Astrocyte of the hippocampus (primary cell): ENCODE measurements at places on chromosomes 1 and 21.

- DNase-seq: peak; percentile 4
Measured at GRCh38 chr1:62467092-62467491, 30.2 kb downstream of the USP1 start.

- no peak for DNase-seq
Measured at GRCh38 chr1:17542645-17543044, 3.1 kb downstream of the ARHGEF10L start.

DNA sequence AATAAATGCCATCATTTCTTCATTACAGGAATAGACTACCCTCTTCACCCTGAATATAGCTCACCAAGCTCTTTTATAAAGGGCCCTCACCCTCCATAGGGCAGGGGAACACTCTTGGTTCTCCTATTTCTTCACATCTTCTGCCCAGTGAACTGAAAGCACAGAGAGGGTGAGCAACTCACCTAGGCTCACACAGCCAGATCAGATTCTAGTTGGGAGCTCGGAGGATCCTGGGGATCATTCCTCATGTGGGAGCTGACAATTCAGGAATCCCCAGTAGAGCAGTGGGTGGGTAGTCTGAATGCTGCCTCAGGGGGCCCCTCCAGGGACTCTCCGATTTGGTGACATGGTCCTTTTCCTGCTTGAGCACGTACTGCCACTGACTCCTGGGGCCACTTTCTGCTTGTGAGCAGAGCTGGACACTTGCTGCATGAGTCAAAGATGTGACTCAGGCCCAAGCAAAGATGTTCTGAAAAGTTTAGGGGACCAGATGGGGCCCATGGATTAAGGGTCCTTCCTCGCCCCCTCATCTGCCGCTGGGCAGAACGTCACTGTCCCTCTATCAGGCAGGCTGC, 63.7 kb upstream of the WNT4 start:
- DNase-seq: no peak

DNA sequence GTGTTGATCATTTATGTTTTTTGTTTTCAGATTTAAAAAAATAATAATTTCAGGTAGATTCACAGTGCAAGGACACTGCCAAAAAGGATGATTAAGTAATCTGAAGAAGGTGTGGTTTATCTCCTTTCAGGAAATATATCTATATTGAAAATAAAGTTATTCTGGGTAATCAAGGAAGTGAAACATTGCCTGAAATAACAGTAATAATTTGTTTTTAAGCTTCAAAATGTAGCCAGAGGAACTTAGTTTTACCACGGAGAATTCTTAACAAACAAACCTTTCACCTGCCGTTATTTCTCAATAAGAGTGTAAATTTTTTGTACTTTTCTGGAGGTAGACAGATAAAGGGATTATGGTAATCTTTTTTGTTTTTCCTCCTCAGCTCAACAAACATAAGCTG, 2.9 kb upstream of the DPH5 start:
- no peak for DNase-seq

DNA sequence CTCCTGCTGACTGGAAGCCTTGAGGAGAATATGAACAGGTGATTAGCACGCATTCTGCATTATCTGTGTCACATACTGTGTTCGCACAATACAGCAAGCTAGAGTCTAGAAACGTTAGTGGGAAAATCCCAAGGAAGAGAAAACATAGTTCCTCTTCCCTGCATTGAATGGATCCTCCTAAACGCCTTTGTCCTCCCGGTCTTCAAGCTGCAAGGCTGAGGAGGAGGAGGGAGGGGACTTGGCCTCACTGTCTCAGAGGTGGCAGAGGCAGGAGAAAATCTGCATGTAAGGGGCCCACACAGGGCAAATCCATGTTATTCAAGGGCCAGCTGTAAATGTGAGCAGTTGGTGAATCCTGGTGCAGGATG, 34.4 kb downstream of the WNT9A start:
- no peak for DNase-seq

DNA sequence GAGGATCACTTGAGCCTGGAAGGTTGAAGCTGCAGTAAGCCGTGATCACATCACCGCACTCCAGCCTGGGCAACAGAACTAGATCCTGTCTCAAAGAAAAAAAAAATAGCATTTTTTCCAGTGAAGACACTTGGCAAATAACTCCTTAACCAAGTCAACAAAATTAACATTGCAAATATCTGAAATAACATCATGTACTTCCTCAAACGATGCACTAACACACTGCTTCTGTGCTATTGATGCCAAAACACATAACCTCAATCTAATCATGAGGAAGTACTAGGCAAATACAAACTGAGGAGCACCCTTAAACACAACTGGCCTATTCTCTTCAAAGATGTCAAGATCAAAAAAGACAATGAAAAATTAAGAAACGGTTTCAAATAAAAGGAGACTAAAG, 32.3 kb downstream of the PABPC4 start:
- no peak for DNase-seq

- no peak for DNase-seq
Measured at GRCh38 chr1:118484893-118485292, 299.9 kb upstream of the SPAG17 start.

GRCh38 chr1:209511169-209511568, 72.3 kb upstream of the CAMK1G start:
- peak; percentile 23 for DNase-seq

- DNase-seq: no peak
Measured at GRCh38 chr1:4416189-4416588, 238.2 kb upstream of the AJAP1 start.

DNA sequence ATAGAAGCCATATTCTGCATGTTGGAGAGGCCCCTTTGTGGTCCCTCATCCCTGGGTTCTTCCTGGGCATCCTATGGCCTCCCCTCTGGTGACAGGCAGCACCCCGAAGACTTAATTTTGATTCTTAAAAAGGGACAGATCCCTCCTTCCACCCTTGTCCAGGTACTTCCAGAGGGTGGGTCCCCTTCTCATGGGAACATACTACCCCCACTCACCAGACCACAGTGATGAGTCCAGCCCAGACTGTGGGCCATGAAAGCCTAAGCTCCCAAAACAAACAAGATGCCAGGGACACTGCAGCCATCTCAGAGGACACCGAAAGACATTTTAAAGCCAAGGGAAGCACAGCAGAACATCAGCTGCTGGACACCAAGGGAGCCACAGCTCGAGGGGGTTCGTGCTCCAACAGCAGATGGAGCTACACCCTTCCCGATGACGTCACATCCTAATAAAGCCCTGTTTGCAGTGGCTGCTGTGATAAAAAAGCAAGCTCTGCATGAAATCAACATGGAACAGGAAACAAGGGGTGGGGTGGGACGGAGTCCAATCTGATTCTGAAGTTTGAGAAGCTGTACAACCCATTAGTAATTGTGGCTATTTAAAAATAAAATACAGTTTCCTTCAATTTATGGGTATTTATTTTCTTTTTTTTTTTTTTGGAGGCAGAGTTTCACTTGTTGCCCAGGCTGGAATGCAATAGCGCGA, 32.4 kb downstream of the GNB1 start:
- DNase-seq: peak; percentile 72

- no peak for DNase-seq
Measured at GRCh38 chr21:36507397-36508018, 27.6 kb upstream of the CLDN14 start.

DNA sequence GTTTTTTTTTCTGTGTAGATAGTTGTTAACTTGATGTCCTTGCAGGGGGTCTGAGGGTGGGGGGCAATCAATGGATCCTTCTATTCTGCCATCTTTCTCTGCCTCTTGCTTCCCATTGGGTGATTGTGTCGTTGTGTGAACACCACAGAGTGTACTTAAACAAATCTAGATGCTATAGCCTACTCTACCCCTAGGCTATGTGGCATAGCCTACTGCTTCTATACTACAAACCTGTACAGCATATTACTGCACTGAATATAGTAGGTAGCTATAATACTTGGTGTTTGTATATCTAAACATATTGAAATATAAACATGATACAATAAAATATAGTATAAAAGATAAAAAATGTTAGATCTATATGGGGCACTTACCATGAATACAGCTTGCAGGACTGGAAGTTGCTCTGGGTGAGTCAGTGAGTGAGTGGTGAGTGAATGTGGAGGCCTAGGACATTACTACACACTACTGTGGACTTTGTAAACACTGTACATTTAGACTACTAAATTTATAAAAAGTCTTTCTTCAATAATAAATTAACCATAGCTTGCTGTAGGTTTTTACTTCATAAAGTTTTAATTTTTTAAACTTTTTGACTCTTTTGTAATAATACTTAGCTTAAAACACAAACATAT, 105.4 kb downstream of the CENPF start:
- DNase-seq: no peak

DNA sequence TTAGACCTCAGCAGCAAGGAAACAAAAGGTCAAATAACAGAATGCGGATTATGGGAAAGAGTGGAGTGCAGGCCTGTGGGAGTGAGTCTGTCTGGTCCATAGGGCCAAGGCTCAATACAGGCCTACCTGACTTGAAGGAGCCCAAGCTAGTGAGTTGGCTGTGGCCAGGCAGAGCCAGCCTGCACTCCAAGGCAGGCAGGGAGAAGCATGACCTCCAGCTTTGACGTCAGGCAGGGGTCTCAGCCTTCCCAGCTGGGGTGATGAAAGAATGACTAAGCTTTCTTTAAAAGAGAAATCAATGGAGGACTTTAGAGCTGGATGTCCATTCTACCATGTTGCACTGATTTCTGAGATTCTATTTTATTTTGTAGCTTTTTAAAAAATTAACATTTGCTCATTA, 62.8 kb downstream of the RHOU start:
- DNase-seq: no peak

- DNase-seq: peak; percentile 7
Measured at GRCh38 chr1:231355171-231355570, 17.1 kb downstream of the SPRTN start.

DNA sequence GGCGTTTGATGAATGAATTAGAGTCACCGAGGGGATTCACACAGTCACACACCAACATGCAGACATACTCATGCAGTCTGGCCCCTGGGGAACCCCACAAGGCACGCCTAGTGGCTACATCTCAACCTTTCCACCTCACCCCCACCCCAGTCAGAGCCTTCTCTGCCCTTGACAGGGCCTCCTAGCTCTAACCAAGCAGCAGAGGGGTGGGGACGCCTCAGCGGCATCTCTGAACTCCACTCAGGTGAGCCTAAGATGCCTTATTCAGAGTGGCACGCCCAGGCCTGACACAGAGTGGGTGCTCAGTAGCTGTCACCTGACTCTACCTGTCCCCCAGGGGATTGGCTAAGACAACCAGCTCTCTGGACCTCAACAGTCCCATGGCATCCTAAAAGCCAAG, 3.7 kb upstream of the SDC3 start:
- peak; percentile 0 for DNase-seq

DNA sequence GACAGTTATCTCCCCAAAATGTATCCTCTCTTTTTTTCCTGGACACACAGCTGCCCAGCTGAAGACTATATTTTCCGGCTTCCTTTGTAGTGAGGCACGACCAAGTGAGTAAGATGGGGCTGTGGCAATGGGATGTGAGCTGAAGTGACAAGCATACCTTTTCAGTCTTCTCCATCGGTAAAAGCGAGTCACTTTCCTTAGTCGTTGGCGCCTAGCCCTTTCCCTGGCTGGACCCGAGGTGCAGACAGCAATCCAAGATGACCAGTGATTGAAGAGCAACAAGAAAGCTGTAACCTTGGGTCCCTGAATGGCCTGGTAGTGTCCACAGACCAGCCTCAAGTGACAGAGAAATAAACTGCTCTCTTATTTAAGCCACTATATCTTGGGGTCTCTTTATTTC, 155.2 kb downstream of the NR5A2 start:
- no peak for DNase-seq

GRCh38 chr1:240310226-240310925, 218.7 kb downstream of the FMN2 start:
- peak; percentile 60 for DNase-seq

- DNase-seq: no peak
Measured at GRCh38 chr21:44619886-44620285, 7.0 kb upstream of the KRTAP10-9 start.

DNA sequence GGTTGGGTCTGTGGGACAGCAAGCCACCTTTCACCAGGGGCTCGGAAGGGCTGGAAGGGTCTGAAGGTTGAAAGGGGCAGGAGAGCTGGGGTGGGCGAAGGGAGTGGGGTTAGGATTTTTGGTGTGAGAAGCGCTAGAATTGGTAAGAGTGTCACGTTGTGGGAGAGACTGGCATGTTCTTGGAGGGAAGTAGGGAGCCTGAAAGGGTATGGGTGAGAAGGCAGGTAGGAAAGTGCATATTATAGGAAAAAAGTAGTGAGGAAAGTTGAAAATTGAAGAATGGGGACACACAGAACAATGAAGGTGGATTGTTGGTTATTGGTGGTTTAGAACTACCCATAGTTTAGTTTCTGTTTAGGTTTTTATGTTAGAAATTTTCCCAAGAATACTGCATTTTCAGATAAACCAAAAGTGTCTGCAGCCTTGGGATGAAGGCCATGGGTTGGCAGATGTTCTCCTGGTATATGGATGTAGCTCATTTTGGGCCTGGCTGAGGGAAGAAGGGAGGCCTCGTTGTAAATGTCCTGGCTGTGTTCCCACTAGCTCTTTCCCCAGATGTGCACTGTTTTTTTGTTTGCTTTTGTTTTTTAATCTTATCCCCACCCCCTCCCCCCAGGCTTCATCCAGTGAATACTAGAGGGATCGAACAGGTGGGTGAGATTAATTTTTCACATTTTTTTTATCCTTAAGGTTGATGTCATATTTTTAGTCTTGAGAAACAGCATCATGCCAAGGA, 1.2 kb downstream of the LRRC42 start:
- no peak for DNase-seq

DNA sequence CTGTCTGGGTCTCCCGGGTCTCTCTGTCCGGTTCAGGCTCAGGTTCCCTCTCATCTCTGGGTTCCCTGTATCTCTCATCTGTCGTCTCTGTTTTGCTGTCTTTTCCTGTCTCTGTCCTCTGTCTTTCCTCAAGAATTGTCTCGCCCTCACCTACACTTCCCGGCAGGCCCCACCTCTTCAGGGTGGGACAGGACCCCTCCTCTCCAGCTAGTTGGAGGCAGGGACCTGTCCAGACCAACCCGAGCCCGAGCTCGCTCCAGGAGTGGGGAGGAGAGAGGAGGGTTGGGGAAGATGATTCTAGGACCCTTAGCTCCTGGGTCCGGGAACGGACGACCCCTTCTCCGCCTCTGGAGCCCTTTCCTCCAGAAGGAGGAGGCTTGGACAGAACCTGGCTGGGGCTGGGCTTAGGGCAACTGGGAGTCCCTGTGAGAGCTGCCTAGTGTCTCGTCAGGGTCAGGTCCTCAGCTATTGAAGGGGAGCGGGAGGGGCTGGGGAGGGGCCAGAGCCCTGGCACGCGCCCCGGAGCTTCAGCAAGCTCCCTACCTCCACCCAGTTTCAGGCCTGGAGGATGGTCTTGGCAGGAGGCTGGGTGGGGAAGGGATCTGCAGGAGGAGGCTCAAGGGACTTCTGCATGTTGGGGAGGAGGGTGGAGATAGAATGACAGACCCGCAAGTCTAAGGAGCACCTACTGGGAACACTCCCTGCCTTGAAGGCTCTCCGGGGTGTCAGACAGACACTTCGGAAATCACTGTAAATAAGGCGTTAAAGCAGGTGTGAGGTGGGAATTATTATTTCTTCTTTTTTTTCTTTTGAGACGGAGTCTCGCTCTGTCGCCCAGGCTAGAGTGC, 26.3 kb upstream of the EPB41 start:
- DNase-seq: peak; percentile 59

GRCh38 chr1:186617926-186618325, 62.3 kb downstream of the PTGS2 start:
- no peak for DNase-seq
